ENCODE measurements at places on chromosomes 1 and 21.

GRCh38 chr1:117049857-117050256, 10.3 kb upstream of the TTF2 start:
- DNase-seq: peak; percentile 69

- DNase-seq: peak; percentile 44
Observed at GRCh38 chr1:234533975-234534876, 55.2 kb upstream of the TARBP1 start.

GRCh38 chr1:14108356-14109275, 408.6 kb downstream of the PRDM2 start:
- no peak for DNase-seq

- DNase-seq: no peak
Observed at GRCh38 chr1:201319631-201320030, 36.3 kb downstream of the PKP1 start.

GRCh38 chr1:30856260-30856790, 52.2 kb downstream of the SDC3 start:
- DNase-seq: no peak

GRCh38 chr1:31733389-31734219, 29.8 kb upstream of the COL16A1 start:
- DNase-seq: no peak

DNA sequence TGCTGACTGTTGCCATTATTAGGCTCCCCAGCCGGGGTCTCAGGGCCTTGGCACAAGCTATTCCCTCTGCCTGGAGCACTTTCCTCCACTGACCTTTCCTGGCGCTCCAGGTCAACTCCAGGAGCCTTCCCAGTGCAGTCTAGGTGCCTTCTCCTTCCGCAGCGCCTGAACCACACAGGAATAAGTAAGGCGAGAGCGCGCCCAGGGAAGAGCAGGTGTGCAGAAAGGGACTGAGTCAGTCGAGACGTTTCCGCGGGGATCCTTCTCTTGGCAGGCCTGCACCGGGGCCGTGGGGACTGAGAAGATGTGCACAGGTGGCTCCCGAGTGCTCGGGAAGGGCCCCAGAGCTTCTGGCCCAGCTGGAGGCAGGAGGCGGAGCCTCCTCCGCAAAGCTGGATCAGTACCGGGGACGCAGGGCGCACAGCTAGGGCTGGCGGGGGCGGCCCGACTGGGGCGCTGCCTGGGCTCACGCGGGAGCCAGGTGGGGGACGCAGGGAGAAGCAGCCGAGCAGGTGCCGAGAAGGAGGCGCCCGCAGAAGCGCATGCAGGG, 765 bp upstream of the BMP8A start:
- no peak for DNase-seq

DNA sequence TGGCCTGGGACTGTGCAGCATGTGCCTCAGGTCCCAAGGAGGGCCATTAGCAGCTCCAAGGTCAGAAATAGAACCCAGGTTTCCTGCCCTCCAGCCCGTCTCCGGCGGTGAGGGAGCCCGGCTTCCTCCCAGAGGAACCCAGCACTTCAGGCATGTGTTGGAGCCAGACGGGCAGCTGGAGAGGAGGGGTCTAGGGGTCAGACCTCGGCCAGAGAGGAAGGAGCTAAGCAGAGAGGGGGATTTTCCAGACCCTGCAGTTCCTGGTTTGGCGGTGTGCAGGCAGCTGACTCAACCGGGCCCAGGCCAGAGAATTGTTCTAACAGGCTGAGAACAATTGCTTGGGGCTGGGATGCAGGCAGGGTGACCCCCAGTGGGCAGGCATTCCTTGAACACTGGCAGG, 37.1 kb downstream of the HSPG2 start:
- DNase-seq: peak; percentile 10

GRCh38 chr1:57331620-57332019, 92.2 kb downstream of the DAB1 start:
- DNase-seq: no peak

GRCh38 chr21:45741691-45742090, 98.2 kb downstream of the PCBP3 start:
- no peak for DNase-seq

GRCh38 chr1:3364551-3364950, 89.9 kb upstream of the ARHGEF16 start:
- no peak for DNase-seq

Data from suppressor macrophage (primary cell).